ENCODE measurements at places on chromosomes 7 and 10.

GRCh38 chr10:34177445-34177844 is 637.7 kb downstream of the PARD3 start:
- DNase-seq: no peak

- no peak for DNase-seq
Observed at GRCh38 chr10:30831426-30831825, 200.2 kb downstream of the ZNF438 start.

- DNase-seq: no peak
Observed at GRCh38 chr10:47295411-47295810, 4.6 kb upstream of the GDF10 start.

- no peak for DNase-seq
Observed at GRCh38 chr10:46552526-46553237, 3.8 kb downstream of the GPRIN2 start.

DNA sequence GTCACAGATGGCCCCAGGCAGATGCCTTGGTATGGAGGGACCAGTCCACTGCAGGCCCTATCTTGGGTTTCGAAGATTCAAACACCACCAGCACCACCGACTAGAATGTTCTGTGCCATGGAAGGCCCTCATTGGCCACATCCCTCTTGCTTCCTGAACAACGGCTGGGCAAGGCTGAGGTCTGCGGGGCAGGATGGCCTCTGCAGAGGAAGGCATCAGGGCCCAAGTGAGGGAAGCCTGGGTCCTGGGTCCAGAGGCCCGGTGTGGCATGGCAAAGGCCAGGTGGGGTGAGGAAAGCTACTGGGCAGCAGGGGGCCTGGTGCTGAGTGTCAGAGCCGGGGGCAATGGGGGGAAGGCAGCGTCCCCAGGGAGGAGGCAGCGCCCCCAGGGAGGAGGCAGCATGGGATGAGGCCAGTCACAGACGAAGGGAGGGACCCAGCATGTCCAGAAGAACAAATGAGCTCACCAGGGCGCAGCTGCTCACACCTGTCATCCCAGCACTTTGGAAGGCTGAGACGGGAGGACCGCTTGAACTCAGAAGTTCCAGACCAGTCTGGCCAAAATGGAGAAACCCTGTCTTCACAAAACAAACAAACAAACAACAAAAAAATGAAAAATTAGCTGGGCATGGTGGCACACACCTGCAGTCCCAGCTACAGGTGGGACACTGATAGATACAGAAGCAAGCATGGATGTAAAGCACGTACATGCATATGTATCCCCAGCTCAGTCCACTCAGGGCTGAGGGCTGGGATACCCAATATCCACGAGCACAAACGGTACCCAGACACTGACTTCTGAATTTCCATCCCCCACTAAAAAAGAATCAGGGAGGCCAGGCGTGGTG is 64.4 kb downstream of the PROSER2 start:
- no peak for DNase-seq

GRCh38 chr7:147170341-147171012 is 1053.9 kb downstream of the CNTNAP2 start:
- no peak for DNase-seq

DNA sequence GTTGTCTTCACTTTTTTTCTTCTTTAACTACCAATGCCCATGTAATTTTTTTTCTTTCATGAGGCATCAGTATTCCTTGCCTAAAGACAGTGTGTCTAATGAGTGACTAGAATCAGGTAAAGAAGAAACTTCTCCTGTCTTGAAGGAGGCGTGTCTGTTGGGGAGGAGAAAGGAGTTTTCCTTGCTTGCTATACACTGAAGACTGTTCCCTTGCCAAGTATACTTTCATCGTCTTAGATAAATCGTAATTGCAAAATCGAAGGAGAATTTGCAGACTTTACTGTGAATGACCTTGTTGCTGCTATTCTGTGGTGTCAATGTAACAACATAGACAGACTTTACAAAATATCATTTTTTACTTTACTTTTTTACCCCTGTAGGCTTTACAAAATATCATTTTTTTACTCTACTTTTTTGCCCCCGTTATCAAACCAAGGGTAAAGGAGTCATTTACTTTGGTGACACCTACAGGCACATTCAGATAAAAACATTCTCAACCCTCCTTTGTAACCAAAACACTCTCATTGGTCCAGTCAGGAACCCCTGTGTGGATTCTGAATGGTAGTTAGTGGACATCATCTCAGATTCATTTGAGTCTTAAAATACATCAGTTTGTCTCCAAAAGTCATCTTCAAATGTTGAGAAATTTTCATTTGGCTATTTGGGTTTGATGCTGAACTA is 232.4 kb downstream of the AHR start:
- DNase-seq: no peak

- no peak for DNase-seq
Observed at GRCh38 chr7:93715234-93715633, 140.7 kb upstream of the CALCR start.

- DNase-seq: no peak
Observed at GRCh38 chr7:117781707-117782106, 91.5 kb downstream of the CTTNBP2 start.
